ENCODE measurements at places on chromosomes 11 and 22.
A peak's percentile ranks its signal among the peaks of the same experiment; 100 is the strongest.

DNA sequence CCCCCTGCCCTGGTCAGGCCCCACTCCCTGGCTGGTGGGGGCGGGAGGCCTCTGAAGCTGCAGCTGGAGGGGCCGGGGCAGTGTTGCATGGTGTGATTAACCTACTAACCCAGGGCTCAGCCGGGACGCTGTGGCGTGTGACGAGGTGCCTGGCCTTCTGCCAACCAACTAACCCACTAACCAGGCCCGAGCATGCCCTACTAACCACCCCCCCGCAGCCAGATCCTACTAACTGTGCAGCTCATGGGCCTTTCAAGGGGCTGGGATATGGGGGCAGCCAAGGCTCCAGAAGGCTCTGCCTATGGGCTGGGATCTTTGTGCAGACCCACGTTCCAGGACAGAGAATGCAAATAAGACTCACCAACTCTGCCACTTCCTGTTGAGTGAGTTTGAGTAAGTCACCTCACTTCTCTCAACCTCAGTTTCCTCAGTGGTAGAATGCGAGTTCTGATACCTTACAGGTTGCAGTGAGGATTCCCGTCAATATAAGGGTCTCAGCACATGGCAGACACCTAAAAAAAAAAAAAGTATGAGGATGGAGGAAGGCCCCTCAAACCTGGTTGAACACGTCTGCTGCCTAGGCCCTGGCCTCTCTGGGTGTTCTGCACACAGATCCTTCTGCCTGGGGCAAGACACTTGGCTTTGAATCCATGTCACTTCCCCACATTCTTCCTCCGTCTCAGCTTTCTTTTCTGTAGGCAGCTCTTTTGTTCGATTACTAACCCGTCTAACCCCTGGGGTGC lies 14.1 kb downstream of the MIAT start:
- peak; percentile 83 for DNase-seq

- peak; percentile 92 for DNase-seq
Measured at GRCh38 chr22:50341977-50342650, 1.0 kb upstream of the PPP6R2 start.

GRCh38 chr11:14673421-14673820 lies 29.8 kb downstream of the PDE3B start:
- no peak for DNase-seq

GRCh38 chr11:74011360-74012073 lies 2.6 kb upstream of the UCP3 start:
- peak; percentile 84 for DNase-seq

DNA sequence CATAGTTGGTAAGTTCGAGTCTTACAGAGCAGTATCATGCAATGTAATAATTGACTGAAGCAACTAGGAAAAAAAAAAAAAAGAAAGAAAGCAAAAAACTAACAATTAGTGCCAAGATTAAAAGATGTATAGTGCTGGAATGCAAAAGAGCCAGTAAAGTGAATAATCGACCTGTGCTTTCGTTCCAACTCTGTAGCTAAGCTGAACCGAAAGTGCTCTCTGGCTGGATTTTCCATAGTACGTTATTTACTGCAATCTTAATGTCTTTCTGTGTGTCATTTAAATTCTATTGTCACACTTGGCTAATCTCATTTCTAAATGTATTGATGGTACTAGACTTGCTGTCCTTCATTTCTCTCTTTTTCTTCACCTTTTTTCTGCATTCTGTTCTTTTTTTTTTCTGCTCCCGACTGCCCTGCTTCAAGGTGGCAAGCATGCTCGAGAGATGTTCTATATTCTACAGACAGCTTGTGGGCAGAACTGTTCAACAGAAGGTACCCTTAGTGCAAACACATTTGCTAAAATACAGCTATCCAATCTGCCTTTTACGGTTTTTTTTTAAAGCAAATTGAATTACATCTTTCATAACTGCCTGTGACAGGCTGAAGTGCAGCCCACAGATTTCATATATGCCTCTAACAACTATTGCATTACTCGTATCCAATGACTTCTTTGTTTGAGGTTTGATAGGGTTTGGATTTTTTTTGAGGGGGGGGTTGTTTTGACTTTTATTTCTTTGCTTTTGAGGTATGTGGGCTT lies 204.2 kb upstream of the MTNR1B start:
- no peak for DNase-seq

GRCh38 chr11:12744826-12745502 lies 70.7 kb downstream of the TEAD1 start:
- DNase-seq = no peak

- DNase-seq = peak; percentile 61
Measured at GRCh38 chr11:63813563-63814382, 517 bp downstream of the SPINDOC start.
